GM18507 (cell line): ENCODE measurements at places on chromosomes 1 and 21.

GRCh38 chr1:56133522-56134472, 445.6 kb downstream of the PLPP3 start:
- DNase-seq = no peak

DNA sequence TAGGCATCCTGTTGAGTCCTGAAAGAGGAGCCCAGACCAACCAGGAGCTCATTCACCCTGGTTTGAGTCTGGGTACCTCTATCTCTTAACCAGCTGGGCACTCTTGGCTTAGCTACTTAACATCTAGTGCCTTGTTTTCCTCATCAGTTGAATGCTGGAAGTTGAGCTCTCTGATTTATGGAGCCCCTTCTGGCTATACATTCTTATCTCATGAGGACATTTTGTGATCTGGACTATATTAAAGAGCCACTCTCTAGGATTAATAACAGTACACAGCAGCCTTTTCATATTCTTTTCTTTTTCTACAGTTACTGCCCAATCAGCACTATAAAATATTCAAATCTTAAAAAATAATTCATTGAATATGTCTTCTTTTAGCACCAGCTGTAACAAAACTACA, 296.9 kb upstream of the RUNX1 start:
- no peak for DNase-seq

- no peak for DNase-seq
Observed at GRCh38 chr1:29234471-29234870, 1.9 kb upstream of the PTPRU start.

DNA sequence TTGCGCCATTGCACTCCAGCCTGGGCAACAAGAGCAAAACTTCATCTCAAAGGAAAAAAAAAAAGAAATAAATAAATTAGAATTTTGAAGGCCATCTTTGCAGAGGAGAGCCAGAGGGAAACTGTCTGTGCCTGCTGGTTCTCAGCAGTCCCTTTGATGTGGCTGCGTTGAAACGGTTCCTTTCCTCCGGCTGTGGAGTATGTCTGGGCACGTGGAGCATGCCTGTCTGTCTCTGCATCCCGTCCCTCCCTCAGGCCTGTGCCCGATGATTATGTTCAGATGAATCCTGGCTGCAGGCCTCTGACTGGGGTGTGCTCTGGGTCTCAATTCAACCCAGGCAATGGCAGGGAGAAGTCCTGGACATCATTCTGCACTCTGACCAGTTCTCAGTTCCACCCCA, 33.4 kb downstream of the KIAA1614 start:
- DNase-seq = no peak

- no peak for DNase-seq
Observed at GRCh38 chr1:5974631-5975030, 17.6 kb downstream of the NPHP4 start.

- no peak for DNase-seq
Observed at GRCh38 chr1:198640174-198640573, 1.3 kb downstream of the PTPRC start.

GRCh38 chr1:170703591-170703990, 39.7 kb downstream of the PRRX1 start:
- DNase-seq = no peak

- no peak for DNase-seq
Observed at GRCh38 chr21:27224169-27224568, 257.3 kb upstream of the ADAMTS5 start.

DNA sequence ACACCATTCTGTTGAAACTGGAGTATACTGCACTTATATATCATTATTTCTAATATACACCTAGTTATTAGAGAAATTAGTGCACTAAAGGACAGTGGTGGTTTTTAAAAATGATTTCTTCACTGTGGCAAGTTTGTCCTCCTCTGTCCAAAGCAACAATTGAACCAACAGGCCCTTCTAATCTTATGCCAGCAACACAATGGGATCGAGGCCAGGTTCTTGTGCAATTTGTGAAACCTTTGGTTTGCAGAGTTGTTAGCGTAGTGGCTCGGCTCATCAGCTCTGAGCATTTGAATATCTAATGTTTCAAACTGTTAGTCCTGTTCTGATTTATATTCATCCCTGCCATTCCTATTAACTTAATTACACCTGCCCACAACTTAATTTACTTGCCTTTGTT, 9.9 kb upstream of the LRRC39 start:
- DNase-seq = no peak

DNA sequence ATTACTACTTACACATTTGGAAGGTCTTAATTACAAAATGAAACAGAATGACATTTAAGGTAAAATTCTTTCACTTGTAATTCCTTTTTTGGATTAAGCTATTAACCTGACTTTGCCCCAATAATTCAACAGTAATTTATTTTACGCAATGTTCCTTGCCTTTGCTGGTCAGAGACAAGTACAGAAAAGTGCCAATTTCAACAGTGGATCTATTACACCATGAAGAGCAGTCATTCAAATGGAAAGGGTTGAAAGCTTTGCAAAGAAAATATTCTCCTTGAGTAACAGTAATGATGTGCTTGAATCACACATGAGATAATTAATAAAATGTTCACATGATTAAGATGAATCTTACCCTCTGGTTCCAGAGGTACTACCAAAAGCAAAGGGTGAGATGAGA, 84.7 kb downstream of the APP start:
- no peak for DNase-seq

DNA sequence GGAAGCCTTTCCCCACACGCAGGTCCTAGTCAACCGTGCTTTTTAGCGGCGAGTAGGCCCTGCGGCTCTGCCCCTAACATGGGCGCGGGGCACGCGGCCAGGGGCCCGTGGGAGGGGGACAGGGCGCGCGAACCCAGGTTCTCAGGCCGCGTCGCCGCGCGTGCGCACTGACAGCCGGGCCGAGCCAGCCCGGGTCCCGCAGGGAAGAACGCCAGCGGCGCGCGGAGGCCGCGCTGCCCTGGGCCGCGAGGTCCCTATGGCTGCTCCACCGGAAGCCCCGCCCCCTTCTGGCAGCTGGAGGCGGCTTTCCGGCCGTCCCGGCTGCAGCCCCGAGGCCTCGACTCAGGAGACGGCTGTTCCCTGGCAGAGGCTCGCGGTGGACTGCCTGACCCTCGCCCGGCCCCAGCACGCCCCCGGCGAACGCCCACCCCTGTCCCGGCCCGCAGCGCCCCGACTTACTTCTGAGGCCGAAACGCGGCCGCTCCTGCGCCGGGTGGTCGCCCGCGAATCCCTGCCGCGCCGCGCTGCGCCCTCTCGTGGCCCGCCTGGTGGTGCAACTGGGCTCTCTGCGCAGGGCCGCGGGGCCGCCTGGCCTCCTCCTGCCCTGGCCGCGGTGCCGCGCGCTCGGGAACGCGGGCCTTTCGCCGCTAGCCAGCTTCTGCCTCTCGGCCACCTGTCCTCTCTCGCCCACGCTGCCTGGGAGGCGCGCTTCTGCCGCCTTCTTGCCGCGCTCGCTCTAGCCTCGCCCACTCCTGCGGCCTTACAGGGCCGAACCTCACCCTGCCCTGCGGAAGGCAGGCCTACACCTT, 16.6 kb upstream of the RIPPLY3 start:
- DNase-seq = peak; percentile 81

- DNase-seq = no peak
Observed at GRCh38 chr1:86832433-86832832, 81.5 kb downstream of the SELENOF start.

GRCh38 chr1:17605582-17606344, 66.3 kb downstream of the ARHGEF10L start:
- DNase-seq = no peak

GRCh38 chr1:37722181-37723071, 30.1 kb downstream of the CDCA8 start:
- DNase-seq = no peak

DNA sequence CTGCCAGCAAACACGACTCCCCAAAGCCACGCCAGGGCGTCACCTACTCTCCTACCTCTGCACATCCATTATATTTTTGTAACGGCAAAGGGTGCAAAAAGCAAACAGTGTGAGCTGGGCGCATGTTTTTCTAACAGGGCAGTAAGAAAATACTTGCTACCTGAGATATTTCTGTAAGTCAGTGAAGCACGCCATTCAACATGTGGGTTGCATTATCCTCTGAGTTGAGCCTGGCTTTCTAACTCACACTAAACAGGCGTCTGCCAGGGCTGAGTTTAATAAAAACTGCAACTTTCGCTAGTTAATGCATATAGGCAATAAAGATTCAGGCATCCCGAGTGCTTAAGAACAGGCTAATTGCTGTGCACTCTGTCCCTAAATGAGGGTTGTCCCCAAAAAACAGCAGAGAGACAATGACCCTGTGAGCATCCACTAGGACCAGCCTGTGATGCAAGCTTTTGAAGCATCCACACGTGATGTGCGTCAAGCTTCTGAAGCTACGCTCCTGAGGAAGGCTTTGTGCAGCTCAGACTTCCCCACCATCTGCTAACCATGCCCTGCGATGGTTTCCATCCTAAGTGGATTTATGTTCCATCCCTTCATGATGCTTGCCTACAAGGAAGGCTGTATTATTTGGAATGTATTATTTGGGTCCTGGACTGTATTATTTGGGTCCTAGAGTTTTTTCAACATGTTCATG, 70.0 kb upstream of the SIM2 start:
- DNase-seq = no peak

DNA sequence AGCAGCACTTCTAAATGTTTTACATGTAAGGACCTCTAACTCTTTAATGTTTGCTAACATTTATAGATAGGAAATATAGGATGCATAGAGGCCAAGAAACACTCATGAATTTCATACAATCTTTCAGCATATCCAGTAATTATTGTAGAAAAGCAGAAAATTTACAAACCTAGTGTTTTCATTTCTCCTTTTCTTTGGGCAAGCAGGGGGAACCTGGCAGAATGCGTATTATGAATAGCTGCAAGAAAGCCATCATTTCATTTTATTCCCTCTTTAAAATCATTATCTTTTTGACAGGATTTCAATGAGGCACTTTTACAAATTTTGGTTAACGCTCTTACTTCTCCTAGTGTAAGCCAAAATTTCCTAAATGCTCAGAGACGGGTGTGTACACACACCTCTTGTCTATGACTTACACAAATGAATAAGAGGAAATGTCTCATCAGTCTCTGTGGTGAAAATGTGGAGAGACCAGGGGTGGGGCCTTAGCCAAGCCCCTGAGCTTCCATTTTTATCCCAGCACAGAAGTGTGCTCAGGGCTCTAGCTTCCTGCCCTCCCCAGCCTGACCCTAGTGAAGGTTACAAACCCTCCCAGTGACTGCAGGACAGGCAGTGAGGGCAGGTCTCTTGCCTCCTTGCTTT, 91.6 kb downstream of the LRRC8C start:
- no peak for DNase-seq

GRCh38 chr1:35555601-35556477, 1.4 kb downstream of the KIAA0319L start:
- DNase-seq = no peak
